ENCODE measurements at places on chromosomes 11 and 22.
A peak's percentile ranks its signal among the peaks of the same experiment; 100 is the strongest.

GRCh38 chr11:115049796-115050195 is 371.5 kb downstream of the NXPE2 start:
- DNase-seq = no peak

DNA sequence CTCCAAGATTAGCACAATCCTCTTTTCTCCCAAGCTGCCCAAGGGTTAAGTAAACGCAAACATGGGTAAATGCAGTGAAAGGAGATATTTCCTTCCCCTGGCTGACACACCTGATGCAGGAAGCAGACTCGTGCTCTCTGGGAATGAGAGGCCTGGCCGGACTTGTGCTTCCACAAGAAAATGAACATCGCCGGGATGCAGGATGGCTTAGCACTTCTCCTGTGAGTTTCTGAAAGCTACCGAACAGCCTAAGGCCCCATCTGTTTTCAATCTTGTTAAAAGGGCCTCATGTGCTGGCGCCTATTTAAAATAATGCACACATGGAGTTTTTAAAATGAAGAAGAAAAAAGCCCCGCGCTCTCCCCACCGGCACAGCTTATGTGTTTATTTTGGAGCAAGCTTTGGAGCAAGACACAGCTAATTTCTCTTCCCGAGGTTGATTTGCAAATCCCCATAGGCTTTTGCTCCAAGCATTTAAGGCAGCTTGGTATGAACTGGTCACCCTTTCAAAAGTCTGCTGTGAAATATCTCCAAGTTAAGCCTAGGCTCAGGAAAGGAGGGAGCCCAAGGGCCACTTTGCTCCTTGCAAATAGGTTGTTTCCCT is 100.9 kb downstream of the SYN3 start:
- DNase-seq = no peak

- DNase-seq = no peak
Measured at GRCh38 chr11:10514709-10515108, 26.3 kb downstream of the RNF141 start.

DNA sequence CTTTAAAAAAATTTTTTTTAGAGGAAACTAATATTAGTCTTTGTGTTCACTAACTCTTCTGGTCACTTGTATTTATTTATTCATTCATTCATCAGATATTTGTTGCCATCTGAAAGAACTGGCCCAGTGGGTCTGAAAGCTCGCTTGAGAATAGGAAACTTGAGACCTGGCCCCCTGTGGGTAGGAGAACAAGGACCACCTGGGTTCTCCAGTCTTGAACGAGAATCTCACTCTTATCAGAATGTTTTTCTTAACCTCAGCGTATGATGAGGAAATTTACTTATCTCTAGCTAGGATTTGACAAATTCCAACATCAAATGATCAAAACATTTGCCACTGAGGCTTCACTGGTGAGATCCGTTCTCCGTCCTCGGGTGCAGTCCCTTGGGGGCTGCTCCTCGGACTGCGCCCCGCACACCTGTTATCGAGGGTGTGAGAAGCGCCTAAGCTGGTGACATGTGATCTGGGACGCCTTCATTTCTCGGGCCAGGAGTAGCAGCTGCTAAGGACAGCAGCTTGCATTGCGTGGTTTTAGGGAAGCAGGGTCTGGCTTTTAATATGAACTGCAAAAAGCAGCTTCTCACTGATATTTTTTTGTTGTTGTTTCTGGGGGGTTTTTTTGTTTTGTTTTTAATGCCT is 6.3 kb downstream of the C22orf31 start:
- no peak for DNase-seq

DNA sequence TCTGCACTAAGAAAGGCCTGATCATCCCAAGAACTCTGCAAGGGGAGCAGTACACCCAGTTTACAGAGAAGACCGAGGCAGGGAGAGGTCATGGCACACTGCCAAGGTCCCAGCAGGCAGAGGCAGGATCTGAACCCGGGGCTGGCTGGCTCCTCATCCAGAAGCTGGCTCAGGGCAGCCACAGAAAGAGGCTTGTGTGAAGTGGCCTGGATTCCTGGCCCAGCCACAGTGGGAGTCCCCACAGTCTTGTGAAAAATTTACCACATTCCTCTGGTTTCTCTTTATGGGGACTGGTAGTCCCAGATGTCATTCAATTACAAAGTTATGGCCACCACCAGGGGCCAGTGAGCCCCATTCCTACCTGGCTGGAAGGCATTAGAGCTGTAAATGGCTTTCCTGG is 440.5 kb downstream of the MIAT start:
- DNase-seq = no peak

DNA sequence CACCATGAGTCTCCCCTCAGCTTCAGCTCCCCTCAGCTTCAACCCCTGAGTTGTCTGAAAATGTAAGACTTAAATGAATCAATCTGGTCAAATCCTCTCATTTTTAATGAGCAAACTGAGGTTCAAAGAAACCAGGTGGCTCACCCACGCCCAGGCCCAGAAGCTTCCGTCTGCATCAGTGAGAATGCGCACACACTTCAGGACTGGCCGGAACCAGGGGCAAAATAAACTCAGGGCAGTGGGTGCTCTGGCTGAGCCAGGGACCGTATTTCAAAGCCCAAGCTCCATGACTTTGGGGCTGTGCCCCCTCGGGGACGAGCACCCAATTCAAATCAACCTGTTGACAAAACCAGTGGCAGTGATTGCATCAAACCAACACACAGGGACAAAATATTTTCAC is 3.1 kb downstream of the SULT4A1 start:
- no peak for DNase-seq

DNA sequence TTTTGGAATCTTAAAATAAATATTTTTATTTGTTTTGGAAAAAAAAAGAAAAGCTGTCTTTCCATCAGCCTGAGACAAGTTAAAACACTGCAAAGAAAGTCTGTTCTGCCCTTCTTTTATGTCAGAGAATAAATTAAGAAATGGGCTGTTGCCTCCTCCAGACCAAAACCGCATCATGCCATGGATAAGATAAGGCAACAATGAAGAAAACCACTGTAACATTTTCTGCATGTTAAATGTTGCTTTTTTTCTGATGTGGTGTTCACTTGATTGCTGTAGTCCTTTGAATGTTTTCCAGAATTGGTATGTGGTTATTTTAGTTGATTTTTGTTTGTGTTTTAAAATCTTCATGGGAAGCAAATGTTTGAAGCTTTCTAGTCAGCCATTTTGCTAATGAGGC is 319.2 kb upstream of the CNTN5 start:
- DNase-seq = no peak

- no peak for DNase-seq
Measured at GRCh38 chr11:24324211-24324610, 172.6 kb upstream of the LUZP2 start.

GRCh38 chr11:82986446-82986845 is 84.9 kb downstream of the DDIAS start:
- DNase-seq = no peak

DNA sequence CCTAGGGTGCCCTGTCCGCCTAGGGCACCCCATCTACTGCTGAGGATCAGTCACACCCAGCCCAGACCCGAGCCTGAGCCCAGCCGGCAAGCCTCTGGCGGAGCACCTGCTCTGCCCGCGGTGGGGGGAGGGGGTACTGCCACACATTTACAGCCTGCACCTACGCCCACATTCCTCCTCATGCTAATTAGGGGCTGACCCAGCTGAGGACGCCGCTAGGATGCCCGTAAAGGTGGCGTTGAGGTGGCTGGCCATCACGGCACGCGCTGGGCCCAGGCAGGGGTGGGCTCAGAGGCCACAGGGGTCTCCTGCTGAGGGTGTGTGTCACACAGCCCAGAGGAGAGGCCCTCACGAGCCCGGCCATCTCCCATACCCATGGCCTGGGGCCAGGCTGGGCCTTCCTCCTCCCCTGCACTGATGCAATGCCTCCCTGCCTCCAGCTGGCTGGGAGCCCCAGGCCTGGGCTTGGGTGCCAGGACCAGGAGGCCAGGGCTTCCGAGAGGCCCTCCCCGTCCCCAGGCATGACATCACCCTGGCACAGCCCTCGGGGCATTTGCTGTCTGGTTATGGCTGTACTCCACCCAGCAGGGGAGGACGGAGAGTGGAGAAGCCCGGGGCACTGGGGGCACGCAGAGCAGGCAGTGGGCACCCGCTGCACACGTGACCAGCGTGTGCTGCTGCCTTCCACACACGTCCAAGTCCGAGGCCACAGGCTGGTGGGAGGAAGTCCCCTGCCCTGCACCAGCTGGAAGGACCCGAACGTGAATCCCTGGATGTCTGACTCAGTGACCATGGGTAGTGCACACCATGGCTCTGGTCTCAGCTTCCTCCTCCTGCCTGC is 12.7 kb downstream of the DUSP8 start:
- DNase-seq = peak; percentile 87

DNA sequence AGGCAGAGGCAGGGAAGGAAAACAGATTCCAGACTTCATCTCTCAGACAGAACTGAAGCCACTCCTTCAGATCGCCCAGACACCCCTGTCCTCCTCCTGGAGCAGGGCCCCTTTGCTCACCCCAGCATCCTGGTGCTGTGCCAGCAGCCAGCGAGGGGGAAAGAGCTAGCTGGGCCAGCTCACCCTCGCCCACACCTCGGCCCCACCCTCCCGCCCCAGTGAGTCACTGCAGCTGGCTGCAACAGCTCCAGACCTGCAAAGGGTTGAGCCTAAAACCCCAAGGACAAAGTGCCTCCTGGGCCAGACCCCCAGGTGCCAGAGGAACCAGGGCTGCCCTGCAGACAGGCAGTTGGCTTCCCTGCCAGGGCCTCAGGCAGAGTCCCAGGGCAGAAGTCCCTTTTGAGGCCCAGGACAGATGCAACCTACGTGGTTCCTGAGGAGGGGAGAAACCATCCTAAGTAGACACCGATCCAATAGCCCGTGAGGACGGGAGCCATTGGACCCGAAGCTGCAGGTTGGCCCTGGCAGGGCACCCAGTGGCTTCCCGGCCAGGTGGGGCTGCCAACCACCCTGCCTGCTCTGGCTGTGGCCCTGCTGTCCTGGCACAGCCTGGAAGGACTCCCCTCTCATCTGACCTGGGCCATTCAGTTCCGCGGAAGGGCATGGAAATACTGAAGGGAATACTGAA is 7.2 kb downstream of the AHNAK start:
- DNase-seq = no peak

- DNase-seq = no peak
Measured at GRCh38 chr11:83175815-83176214, 17.7 kb upstream of the ANKRD42 start.

DNA sequence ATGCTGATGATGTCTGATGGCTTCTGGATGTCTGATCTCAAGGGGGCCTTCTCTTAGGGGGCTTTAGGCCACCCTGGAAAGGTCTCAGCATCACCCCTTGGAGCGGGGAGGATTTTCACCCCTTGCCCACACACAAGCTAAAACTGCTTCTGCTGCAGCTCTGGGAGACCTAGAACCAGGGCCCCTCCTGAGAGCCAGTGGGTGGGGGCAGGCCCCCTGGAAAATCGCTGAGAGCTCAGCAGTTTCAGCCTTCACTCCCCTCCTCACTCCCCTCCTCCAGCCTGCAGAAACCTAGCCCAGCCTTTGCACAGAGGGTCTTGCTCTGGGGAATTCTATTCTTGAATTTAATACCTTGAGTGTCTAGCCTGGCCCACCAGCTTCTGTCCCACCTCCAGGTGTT is 17.2 kb downstream of the CD6 start:
- no peak for DNase-seq

DNA sequence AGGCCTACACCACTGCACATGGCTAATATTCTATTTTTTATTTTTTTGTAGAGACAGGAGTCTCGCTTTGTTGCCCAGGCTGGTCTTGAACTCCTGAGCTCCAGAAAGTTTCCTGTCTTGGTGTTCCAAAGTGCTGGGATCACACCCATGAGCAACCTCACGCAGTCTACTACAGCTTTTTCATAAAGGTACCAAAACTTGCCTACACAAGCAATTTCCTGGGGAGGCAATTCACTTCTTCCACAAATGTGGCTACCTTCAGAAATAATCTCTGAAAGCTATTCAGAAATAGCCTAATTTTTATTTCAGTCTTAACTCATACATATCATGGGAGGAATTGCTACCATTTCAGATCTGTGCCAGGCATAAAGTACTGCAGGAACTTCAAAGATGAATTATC is 11.4 kb downstream of the SLC35F2 start:
- no peak for DNase-seq

- DNase-seq = no peak
Measured at GRCh38 chr11:73584831-73585230, 13.1 kb downstream of the FAM168A start.

DNA sequence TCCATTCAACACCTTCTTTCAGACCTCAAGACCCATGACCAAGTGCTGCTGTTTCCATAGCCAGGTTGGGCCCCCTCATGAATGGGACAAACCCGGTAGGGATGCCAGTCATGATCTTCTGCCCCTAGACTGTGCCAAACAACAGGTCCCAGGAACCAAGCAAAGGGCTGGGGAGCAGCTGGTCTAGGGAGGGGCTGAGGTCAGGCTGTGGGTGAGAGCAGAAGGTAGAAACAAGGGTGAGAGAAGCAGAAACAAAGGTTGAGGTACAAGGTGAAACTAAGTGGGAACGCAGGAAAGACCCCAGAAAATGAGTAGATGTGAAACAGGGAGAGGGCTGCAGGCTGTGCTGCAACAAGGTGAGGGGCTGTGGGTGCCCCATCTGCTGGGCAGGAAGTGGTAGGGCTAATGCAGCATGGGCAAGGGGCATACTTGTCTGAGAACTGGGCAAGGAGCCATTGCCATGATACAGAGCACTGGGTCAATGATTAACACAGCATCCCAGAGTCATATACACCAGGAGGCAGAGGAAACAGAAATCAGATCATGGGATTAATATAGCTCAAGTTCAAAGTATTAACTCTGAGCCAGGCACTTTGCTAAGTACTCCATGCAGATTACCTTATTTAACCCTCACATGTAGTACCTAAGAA is 45.9 kb downstream of the SLC1A2 start:
- no peak for DNase-seq

DNA sequence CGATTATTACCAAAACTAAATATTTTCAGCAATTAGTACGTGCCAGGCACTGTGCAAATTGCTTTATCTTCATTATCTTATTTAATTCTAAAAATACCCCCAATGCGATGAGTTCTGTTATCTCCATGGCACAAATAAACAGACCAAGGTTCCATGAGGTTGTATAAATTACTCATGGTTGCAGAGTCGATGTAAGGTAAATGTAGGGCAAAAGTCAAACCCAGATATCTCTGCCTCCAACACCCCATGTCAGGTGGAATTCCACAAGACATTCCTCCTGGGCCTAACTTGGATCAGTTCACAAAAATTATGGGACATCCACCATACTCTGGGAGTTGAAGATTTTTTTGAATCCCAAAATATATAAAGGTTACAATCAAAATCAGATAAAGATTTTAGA is 43.7 kb downstream of the ISX start:
- no peak for DNase-seq

- DNase-seq = no peak
Measured at GRCh38 chr11:87398931-87399330, 361.2 kb downstream of the TMEM135 start.

DNA sequence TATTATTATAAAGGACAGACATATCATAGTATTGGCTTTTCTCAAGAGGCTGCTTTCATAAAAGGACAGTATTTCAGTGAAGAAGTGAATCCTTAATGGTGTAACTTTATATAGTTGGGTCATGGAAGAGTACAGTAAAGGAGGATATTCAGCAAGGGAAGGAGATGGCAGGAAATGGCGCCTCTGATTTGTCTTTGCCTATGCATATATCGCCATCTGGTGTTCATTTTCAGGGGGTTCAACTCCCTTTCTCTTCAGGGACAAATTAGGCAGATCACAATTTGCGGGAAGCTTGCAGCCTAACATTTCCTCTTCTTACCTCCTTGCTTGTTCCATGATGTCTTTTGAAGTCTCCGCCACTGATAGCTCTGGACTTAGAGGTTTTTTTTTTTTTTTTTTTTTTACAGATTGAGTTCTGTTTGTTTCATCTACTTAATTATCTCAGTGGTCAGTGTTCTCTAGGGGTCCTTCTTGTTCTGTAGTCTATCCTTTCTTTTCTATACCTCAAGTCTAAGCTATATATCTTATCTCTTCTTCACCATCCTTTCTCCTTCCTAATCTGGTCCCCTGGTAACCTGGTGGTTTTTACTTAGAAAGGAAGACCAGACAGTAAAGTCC is 21.8 kb upstream of the RRM1 start:
- DNase-seq = peak; percentile 84

Measured in NCI-H526 (cell line).